Kasumi-1 (cell line): ENCODE measurements at places on chromosomes 2 and 18.

GRCh38 chr2:28269019-28269784 lies 123.5 kb upstream of the FOSL2 start:
- no peak for DNase-seq

DNA sequence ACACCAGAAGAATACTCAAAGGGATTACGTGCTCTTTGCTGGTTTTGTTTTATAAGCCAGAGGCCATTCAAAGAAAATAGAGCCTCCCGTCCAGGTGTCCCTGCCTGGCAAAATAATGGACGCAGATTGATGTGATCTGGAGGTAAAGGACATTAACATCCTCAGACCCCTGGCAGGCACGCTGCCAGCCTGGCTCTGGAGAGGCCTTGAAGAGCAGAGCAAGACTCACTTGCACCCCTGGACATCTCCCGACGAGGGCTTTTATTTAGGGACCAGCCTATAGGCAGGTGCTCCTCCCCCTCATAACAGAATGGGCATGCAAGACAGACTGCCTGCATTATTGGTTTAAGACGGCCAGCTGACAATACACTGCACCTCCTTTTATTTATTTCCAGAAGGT lies 291.3 kb downstream of the BCL11A start:
- DNase-seq = no peak

DNA sequence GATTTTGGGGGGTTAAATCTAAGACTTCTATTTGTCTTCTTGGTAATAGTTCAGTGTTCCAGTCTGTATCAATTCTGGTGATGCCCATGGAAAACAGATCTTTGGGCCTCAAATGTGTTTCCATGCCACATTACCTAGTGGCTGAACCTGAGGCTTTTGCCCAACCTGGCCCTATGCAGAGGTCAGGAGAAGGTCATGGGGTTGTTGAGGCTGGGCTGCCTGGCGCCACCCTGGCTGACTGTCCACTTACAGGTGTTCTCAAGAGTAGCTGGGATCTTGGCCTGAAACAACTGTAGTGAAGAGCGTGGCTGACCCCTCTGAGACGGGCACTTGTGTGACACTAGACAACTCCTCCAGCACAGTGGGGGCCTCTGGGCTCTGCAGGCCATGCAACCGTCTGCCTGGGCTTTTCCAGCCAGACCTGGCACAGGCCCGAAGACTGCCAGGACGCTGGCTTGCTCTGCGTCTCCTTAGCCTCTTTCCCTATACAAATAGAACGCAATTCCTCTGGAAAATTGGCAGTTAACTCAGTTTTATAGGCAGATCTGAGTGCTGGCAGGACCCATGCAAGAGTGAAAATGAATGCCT lies 127.8 kb downstream of the TRIM43 start:
- DNase-seq = no peak

DNA sequence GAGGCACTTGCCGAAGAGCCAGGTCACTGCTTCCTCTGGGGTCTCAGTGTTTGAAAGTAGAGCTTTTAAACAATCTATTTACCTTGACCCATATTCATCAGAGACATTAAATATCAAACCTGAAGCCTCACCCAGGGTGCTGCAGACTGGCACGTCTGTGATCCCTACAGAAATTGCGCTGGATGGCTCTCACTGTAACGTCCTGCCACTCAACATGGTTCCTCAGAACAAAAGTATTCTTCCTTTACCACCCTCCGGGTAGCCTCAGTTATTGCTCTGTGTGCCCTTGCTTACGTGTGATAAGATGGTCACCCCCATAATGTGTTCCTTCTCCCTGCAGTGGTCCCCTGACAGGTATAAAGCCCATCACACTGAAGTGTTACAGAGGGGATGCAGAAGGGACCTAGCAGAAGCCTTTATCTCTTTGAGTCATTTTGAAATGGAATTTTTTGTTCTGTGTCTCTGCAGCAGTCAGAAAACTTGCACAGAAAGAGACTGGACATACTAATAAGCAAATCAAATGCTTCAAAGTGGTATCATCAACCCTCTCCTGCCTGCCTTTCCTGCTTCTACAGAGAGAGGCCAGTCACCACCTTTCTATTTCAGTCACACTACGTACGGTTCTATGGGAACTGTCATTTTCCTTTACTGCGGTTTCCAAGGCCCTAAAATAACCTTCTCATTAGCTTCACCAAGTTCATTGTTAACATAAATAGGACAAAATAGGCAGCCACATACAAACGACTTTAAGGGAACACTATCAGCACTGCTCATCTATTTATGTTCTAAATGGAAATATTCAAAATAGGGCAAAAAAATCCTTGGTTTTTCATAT lies 86.8 kb downstream of the METTL8 start:
- peak; percentile 85 for DNase-seq

GRCh38 chr2:101145406-101145805 lies 5.8 kb downstream of the TBC1D8 start:
- no peak for DNase-seq

- no peak for DNase-seq
Measured at GRCh38 chr18:64091526-64091925, 57.4 kb downstream of the LINC00305 start.

DNA sequence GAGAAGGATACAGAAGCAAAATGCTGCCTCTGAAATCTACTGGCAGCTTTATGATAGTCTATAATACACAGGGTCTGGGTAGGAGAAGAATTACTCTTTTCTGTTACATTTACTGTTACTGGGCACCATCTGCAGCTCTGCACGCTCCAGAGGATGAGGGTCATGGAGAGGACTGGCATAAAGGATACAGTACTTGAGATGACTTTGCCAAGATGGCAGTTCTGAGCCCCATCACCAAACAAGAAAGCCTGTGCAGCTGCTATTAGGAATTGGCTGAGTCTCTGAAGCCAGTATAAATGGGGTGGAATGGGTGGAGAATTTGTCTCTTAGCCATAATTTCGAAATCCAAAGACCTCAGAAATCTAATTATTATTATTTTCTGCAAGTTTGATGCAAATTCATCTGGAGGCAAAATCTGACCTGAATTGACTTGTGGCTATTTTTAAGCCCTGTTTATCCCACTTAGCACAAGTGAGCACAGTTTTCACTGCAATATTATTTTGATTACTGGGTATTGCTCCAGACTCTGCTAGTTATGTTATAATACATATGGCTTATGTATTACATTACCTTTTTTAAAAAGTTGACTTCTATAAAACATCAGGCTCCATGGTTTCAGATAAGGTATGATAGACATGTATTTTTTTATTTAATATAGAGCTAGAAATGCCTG lies 579.5 kb downstream of the MBD2 start:
- DNase-seq = no peak

DNA sequence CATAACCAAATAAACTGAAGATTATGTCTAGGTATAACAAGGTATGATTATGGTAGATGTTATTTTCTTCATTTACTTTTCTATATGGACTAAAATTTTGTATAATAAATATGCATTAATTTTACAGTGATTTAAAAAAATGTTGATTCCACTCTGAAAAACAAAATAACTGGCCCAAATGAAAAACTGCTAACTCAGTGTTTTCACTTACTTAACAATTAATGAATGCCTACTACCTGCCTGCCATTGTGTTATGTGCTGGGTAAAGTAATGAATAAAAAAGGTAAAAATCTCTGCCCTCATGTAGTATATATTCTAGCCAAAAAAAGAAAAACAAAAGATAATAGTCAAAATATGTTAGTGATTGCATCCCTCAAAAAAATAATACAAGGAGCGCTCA lies 29.6 kb upstream of the C2orf15 start:
- DNase-seq = no peak

DNA sequence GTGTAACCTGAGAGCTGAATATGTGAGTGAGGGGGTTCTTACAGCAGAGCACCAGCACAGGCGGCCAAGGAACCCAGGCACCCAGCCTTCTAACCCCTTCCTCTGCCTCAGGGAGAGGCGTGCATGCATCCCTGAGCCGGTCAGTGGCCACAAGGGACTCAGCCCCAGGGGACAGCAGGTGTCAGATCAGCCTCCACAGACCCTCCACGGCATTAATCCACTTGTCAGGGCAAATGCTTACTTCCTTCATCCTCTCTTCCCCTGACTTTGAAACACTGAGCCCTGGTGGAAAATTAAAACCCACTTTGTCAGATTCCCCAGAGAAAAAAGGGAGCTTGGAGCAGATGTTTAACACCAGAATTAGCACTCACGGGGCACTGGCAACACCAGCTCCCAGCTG lies 60.5 kb upstream of the SMAD2 start:
- DNase-seq = no peak

- no peak for DNase-seq
Measured at GRCh38 chr2:57443973-57444521, 602.6 kb upstream of the VRK2 start.

DNA sequence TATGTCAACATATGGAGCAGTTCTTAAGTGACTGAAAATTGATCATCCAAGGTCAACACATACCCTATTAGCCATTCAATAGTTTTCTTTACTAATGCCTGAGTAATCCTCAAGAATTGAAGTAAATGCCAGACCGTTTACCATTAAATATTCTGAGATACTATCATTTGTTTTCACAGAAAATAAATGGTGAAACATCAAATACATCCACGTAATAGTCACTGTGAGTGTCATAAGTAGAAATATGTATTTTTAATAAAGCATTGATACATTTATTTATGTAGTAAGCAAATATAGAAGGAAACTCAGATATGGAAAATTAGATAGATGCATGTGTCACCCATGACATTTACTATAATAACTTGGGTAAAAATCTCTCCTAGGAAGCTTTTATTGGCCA lies 927.8 kb upstream of the NRXN1 start:
- DNase-seq = no peak

DNA sequence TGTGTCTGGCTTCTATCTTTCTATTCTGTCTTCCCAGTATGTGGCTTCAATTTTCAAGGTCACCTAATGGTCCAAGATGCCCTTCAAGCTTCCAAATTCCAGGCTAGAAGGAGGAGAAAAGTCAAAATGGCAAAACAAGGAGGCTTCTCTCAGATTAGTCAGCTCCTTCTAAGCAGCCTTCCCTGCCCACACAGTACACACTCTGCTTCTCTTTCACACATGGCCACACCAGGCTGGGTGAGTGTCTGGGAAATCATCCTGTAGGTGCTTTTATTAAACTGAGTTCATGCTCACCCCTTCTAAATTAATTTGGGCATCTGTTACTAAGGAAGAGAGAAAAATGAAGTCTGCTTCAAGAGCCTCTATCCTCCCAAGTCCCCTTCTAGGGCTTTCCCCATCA lies 277.2 kb upstream of the MGAT5 start:
- no peak for DNase-seq

- no peak for DNase-seq
Measured at GRCh38 chr2:63055226-63056106, 4.8 kb downstream of the OTX1 start.

DNA sequence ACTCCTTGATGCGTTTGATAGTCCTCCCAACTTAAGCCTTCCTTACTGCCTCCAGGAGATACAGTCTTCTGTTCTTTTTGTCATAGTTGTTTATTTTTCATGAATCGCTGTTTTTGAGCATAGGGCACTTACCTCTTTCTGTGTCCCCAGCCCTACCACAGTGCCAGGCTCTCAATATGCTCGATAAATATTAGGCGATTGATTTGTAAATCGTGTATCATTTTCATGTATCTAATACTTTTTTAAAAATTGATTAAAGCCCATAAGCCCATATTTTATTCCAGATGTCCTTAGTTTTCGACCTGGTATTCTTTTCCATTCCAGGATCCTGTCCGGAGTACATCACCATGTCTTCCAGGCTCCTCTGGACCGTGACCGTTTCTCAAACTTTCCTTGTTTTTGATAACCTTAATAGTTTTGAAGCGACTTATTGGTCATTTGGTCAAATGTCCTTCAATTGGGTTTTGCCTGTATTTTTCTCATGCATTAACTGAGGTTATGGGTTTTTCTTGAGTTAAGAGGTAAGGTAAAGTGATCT lies 444 bp upstream of the MMADHC start:
- no peak for DNase-seq

DNA sequence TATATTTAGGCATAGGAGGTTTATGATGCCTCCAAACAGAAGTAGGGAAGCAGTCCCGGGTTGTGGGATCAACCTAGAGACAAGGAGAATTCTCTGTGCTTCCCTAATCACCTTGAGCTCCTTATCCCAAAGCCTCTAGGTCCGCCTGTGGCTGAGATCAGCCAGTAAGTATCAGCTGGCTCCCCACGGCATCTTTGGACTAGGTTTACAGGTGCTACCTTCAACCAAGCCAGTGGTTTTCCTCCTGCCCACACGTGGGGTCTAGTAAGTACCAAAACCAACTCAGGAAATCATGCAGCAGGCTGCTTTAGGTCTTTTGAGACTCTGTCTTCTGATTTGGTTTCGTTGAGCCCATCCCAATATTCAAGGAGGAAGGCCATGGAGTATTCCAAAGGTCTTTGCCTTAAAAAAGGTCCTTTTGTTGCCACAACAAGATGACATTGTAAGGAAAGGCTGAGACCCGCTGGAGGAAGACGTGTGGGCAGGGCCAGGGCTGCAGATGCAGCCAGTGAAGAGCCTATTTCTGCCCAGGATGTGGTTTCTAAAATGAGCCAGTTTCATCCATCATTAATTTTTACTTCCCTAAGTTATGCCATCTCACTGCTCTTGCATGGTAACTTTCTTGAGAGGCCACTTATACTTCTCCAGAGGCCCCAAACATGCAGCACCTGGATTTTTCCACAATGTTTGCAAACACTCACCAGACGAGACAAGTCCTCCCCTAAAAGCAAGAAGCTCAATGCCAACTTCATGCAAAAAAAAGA lies 248.7 kb downstream of the RNF152 start:
- DNase-seq = peak; percentile 67

DNA sequence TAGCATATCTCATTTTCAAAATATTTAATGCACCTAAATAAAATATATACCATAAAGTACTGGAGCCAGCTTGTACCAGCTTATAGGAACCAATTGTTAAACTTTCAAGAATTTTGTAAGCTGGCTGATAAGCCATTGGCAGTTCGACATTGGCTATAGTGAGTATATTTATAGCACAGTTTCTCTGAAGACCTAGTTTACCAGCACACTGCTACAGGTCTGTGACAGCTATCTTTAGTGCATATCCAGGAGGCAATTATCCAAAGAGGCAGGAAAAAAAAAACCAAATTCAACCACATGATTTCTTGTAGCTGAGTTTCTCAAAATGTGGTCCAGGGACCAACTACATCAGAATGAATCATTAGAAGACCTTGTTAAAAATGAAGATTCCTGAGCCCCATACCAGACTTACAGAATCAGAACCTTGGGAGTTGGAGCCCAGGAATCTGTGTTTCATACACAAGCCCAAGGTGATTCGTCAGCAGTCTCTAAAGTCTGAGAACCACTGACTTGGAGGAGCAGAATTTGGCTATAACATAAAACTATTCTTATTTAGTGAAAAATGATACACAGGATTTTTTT lies 279.0 kb upstream of the NRP2 start:
- no peak for DNase-seq

DNA sequence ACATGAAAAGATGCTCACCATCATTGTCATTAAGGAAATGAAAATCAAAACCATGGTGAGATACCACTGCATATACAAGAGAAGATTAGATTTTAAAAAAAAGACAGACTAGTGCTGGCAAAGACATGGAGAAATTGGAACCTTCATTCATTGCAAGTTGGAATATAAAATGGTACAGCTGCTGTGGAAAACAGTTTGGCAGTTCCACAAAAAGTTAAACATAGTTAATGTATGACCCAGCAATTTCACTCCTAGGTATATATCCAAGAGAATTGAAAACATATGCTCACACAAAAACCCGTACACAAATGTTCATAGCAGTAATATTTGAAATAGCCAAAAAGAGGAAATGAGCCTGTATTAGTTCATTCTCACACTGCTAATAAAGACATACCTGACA lies 33.7 kb upstream of the MBOAT2 start:
- DNase-seq = no peak

GRCh38 chr18:3652380-3653262 lies 202.6 kb downstream of the TGIF1 start:
- peak; percentile 58 for DNase-seq
